ENCODE measurements at places on chromosomes 2 and 18.
A peak's percentile ranks its signal among the peaks of the same experiment; 100 is the strongest.

- DNase-seq: no peak
- no peaks in the 10 kb centered on the region for H3K27me3 ChIP-seq
- no peak overlapping the region for H3K27ac ChIP-seq
Observed at GRCh38 chr18:58603375-58604067, 25.4 kb downstream of the ALPK2 start.

- no peak overlapping the region for H3K27ac ChIP-seq
- H3K4me1 ChIP-seq: no peaks in the 10 kb centered on the region
- DNase-seq: no peak
Observed at GRCh38 chr2:237549643-237550415, 16.5 kb upstream of the PRLH start.

- H3K4me3 ChIP-seq: no peak overlapping the region
- no peaks in the 10 kb centered on the region for H3K27me3 ChIP-seq
- no peaks in the 10 kb centered on the region for H3K36me3 ChIP-seq
- H3K4me1 ChIP-seq: no peaks in the 10 kb centered on the region
Observed at GRCh38 chr2:137118140-137118539, 352.8 kb downstream of the THSD7B start.

DNA sequence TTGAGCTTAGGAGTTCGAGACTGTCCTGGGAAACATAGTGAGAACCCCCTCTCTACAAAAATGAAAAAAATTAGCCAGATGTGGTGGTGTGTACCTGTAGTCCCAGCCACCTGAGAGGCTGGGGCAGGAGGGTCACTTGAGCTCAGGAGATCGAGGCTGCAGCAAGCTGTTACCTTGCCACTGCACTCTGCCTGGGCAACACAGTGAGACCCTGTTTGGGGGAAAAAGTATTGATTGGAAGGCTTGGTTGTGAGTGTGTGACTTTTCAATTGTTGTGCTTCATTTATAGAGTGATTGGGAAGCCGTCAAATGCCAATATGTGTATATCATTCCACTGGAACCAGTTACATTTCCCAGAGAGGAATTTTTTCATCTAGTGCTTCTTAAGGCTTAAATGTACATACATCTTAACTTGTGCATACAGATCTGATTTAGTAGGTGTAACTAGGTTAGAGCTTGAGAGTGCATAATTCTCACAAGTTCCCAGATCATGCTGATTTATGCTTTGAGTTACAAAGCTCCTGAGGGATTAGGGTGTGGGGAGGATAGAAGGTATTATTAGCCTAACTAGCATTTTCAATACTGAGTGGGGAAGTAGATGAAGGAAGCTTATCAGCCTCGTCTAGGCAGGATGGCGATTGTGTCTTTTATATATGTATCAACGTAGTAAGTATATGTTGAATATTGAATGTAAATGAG, 15.3 kb downstream of the WDR43 start:
- no peaks in the 10 kb centered on the region for H3K27me3 ChIP-seq
- H3K4me3 ChIP-seq: no peak overlapping the region
- H3K36me3 ChIP-seq: peaks cover 10% of the 10 kb centered on the region
- no peaks in the 10 kb centered on the region for H3K4me1 ChIP-seq
- no peak for DNase-seq

DNA sequence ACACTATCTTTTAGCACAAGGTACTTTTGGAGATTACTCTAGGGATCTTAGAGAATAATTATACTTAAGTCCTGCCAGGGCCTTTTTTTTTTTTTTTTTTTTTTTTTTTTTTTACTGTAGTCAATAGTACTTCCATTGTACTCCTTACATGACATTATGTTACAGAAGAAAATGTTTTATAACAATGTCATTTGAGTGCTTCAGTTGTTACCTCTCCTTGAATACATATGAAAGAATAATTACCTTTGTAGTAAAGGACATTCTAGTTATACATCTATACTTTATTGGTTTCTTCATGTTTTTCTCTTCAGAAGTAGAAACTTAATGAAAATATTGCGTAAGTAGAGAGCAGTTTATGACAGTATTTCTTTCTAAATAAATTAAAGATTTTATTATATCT, 834.9 kb downstream of the DPP10 start:
- no peaks in the 10 kb centered on the region for H3K4me1 ChIP-seq
- H3K27ac ChIP-seq: no peak overlapping the region
- H3K27me3 ChIP-seq: no peaks in the 10 kb centered on the region
- H3K36me3 ChIP-seq: no peaks in the 10 kb centered on the region
- no peak overlapping the region for H3K4me3 ChIP-seq

DNA sequence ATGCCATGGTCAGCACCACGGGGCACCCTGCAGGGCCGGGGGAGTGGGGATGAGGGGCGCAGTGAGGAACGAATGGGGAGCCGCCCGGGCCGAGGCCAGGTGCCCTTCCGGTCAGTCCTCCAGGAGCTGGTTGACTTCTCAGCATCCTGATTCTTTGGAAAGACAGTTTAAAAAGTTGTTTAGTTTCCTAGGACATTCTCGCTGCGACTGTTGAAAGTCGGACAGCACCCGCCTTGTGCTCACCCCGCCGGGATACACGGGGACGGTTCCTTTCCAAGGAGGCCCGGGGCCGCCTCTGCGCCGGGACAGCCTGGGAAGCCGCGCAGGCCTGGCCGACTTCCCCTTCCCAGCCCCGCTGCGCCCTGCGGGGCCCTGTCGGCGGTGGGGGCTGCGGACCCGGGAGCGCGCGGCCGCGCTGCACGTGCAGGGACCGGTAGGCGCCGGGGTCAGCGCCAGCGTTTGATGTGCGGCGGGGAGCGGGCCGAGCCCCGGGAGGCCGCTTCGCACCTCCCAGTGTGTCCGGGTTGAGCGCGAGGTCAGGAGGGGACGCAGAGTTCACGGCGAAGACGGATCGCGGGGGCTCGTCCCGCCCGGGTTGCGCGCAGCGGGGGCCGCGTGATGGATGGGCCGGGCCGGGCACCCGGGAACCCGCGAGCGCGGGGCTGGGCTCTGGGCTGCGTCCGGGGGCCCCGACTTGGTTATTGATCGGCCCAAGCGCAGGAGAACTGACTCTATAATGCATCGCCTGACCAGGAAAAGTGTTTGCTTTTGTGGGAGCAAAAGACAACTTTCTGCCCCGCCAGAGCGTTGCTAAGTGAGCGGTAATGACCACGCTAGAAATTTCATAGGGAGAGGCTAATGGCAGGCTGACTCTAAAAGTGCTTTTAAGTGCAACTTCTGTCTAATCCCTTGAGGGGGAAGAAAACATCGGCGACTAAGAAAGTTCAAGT, 28.0 kb upstream of the SMIM21 start:
- H3K4me1 ChIP-seq: no peaks in the 10 kb centered on the region
- no peaks in the 10 kb centered on the region for H3K36me3 ChIP-seq
- H3K27me3 ChIP-seq: peaks cover 2% of the 10 kb centered on the region
- no peak for DNase-seq

- H3K4me3 ChIP-seq: no peak overlapping the region
- peaks cover 17% of the 10 kb centered on the region for H3K4me1 ChIP-seq
- H3K36me3 ChIP-seq: no peaks in the 10 kb centered on the region
- H3K27ac ChIP-seq: peak overlapping the region; percentile 42
- DNase-seq: peak; percentile 63
Observed at GRCh38 chr2:111049792-111050640, 70.7 kb upstream of the BCL2L11 start.

GRCh38 chr2:165544897-165545296, 75.4 kb downstream of the CSRNP3 start:
- no peaks in the 10 kb centered on the region for H3K4me1 ChIP-seq
- no peak overlapping the region for H3K4me3 ChIP-seq
- no peaks in the 10 kb centered on the region for H3K27me3 ChIP-seq
- DNase-seq: no peak
- no peak overlapping the region for H3K27ac ChIP-seq
- no peaks in the 10 kb centered on the region for H3K36me3 ChIP-seq

GRCh38 chr2:30704309-30705020, 102.8 kb downstream of the CAPN13 start:
- no peaks in the 10 kb centered on the region for H3K4me1 ChIP-seq
- DNase-seq: no peak
- no peaks in the 10 kb centered on the region for H3K36me3 ChIP-seq
- no peak overlapping the region for H3K27ac ChIP-seq
- no peaks in the 10 kb centered on the region for H3K27me3 ChIP-seq

Measured in GM12878 (cell line).